Stimulated activated CD4-positive, alpha-beta T cell treated with anti-CD3 and anti-CD28 coated beads, Interleukin-1b, Interleukin-23, amount 100 ng/mL, for 4 hours (primary cell): ENCODE measurements at places on chromosomes 12 and 14.

DNA sequence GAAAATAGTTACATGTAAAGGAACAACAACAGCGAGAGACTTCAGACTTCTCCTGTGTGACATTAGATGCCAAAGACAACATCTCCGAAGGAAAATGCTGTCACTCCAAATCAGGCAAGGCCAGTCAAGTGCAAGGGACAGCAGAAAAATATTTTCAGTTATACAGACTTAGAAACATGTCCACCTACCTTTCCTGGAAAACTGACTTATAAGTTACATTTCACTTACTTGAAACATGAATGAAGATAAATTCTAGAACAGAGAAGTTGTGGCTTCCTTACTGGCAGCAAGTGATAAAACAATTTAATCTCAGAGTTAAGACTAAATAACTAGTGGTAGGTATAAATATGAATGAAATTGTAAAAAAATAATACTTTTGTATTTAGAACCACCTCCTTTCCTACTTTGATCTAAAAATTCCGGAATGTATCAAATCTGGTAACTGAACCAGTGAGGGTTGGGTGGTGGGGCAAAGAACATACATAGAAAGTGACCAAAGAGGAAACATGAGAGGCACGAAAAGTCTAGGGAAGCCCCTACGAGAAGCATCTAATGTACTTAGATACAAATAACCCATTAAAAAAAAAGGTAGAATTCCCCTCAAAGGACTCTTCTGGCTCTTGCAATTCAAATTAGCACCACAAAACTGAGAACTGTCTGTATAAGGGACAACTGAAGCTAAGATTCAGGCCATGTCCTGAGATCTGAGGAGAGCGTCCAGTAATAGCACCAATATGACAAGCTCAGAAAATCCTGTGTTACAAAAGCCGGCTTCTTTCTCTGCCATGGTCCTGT lies 21.2 kb downstream of the MTHFD1 start:
- no peak for DNase-seq

GRCh38 chr14:103188810-103189480 lies 65.7 kb downstream of the TNFAIP2 start:
- DNase-seq, result no peak

DNA sequence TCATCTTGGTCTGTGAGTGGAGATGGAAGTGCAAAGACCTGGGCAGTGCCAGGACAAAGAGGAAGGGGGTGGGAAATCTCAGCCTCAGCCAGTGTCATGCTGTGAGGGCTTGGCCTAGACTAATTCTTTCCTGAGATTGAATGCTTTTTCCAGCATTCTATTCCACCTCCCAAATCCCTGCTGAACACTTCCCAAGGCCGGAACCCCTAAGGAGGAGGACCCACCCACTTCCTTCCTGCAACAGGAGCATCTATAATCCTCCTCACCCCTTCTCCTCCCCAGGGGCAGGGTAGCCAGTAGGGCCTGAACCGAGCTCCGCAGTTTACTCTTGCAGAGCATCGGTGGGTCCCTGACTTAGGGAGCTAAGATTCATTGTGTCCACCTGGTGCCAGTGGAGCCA lies 3.2 kb downstream of the PLEKHD1 start:
- DNase-seq, result no peak

DNA sequence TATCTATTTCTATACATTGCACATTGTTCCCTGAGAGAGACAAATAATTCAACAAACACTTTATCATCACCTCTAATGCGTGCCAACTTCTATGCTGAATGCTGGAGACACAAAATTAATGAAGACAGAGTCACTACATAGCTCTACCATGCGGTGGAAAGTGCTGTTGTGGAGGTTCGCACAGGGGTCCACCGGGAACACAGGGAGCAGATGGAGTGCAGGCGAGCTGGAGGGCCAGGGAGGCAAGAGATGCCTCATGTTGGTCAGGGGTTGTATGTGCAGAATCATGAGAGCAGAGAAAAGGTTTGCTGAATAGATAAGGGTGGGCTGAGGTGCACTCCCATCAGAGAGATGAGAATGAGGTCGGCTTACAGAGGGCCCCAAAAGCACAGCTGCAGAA lies 25.2 kb downstream of the FAM234B start:
- no peak for DNase-seq

- no peak for DNase-seq
These were observed 21.3 kb upstream of the SUPT16H start for GRCh38 chr14:21405097-21405496.

- DNase-seq, result no peak
These were observed 46.6 kb downstream of the SUSD6 start for GRCh38 chr14:69657950-69658355.
